ENCODE measurements at places on chromosomes 7 and 10. TPM values are rescaled to one million over a fixed set of nuclear protein-coding genes. Genes with fewer than 3 reads are reported as not detected.

DTX2 gene
- 53.5 TPM for total RNA-seq

IKZF1 gene
- total RNA-seq: not detected

SLC39A12 gene
- total RNA-seq: not detected

CLDN4 gene
- total RNA-seq: 1.5 TPM

ZNF503 gene
- total RNA-seq: 17.6 TPM
